Uterus (tissue), 4 donors: ENCODE measurements at places on chromosomes 16 and 17.

DNA sequence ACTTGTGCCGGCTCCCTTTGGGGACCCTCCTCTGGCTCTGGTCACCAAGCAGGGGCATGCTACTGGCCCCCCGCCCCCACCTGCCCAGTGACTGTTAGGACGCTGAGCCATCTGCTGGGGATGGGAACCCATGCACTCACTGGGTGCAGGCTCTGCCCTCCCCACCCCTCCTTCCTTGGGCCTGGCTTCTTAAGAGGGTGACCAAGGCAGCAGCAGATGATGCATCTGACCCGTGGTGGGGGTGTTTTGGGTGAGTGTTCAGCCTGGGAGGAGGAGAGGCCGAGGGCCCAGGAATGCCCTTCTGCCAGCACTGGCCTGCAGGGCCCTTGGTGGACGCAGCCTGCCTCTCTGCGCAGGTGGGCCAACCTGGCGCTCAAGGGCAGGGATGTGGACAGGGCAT is 19.2 kb upstream of the MTSS2 start:
- DNase-seq = no peak

GRCh38 chr16:3029491-3030221 is 5.8 kb downstream of the THOC6 start:
- DNase-seq = no peak

- no peak for DNase-seq
These were observed 83.3 kb upstream of the C16orf82 start for GRCh38 chr16:26983426-26983825.

DNA sequence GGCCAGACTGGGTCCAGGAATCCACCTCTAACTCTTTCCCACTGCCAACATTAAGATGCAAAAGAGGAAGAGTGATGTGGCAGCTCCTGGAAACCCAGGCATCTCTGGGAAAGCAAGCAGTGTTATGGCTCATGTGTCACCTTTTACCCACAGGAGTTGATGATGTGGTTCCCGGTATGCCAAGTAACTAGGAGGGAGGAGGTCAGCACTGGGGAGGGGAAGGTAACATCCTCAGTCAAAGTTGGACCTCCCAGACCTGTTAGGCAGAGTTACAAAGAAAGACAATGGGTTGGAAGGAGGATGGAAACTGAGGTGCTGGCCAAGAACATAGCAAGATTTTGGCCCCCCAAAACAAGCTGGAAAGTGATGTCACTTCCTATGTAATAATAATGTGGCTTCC is 11.4 kb downstream of the KRABD2 start:
- DNase-seq = peak; percentile 33

DNA sequence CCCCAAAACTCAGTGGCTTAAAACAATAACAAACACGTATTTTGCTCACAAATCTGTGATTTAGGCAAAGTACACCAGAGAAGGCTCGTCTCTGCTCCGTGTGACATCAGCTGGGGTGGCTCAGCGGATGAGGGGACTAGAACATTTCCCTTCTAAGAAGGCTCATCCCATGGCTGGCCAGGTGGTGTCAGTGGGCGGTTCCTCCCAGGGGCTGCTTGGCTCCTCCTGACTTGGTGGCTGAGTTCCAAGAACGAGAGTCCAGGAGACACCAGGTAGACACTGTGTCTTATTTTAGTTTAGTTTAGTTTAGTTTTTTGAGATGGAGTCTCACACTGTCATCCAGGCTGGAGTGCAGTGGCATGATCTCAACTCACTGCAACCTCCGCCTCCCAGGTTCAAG is 5.6 kb upstream of the CHMP6 start:
- no peak for DNase-seq

GRCh38 chr17:81179861-81180260 is 13.8 kb upstream of the AATK start:
- DNase-seq = no peak

DNA sequence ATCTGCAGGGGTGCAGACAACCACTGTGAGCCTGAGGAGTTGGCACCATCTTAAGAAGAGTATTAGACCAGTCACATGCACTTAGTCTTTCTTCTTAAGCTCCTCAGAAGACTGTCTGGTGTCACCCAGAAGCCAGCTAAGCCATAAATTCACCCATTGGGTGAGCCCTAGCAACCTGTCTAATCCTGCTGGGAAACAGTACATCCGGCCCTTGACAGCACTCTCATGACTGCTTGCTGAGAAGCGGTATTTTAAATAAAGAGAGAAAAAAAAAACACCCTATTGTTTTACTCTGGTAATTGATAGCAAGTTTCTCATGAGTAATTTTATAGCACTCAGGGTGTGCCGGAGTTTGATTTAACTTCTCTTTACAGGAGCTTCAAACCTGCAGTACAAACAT is 134.7 kb downstream of the SOX9 start:
- DNase-seq = no peak

DNA sequence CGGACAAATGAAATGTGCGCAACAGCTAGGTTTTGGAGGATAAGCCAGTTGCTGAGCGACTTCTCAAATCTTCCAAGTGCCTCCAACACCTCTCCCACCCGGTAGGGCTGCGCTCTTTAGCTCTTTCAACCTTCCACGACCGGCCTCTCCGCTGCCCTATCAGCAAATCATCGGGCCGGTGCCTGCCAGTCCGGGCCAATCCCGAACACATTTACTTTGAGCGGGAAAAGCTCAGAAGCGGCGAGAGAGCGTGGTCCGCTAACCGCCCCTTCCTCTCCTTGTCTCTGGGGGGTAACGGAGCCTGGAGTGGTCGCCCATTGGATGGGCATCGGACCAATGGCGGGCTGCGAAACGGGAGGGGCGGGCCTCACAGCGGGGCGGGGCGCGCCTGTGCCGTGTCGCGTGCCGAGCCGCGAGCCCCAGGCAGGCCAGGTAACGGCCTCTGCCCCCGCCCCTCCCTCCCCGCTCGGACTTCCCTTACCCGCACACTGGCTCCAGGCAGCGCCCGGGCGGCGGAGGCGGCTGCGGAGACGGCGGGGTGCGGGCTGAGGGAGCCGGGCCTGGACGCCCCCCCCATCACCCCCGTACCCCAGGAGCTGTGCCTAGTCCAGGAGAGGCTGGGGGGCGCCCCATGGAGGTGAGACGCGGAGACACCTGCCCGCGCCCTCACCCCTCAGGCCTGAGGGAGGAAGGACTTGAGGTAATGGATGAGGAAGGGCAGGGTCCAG is at the start of gene MEIOC:
Gene MEIOC (plus strand): TSS at position 486 of the 728 bp plus-strand sequence. CDS start 146 bp downstream, at position 632.
- DNase-seq = no peak

- DNase-seq = no peak
These were observed 530.2 kb downstream of the NPIPA7 start for GRCh38 chr16:16909126-16909525.

DNA sequence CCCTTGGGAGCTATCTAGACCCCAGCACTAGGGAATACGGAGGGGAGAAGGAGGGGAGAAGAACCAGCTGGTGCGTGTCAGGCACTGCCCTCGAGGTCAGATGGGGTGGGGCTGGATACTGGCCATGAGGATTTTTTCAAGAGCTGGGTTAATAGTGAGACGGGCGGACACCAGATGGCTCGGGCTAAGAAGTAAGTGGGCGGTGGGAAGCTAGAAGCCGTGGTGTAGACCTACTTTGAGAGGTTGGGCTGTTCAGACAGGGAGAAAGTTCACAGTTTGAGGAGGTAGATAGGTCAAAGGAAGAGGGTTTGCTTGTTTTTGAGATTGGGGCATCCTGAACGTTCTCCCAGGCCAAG is 303.8 kb downstream of the SEC14L1 start:
- peak; percentile 61 for DNase-seq

DNA sequence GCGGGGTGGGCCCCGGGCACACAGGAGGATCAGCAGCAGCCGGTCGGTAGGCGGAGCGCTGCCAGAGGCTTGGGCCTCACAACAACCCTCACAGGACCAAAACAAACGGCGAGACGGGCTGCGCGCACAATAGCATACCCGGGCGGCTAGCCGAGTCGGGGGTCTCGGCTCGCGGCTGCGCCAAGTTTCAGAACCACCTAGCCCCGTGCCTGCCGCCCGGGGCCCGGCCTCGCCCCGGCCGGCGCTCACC is 732 bp downstream of the ULK2 start:
- DNase-seq = peak; percentile 58

DNA sequence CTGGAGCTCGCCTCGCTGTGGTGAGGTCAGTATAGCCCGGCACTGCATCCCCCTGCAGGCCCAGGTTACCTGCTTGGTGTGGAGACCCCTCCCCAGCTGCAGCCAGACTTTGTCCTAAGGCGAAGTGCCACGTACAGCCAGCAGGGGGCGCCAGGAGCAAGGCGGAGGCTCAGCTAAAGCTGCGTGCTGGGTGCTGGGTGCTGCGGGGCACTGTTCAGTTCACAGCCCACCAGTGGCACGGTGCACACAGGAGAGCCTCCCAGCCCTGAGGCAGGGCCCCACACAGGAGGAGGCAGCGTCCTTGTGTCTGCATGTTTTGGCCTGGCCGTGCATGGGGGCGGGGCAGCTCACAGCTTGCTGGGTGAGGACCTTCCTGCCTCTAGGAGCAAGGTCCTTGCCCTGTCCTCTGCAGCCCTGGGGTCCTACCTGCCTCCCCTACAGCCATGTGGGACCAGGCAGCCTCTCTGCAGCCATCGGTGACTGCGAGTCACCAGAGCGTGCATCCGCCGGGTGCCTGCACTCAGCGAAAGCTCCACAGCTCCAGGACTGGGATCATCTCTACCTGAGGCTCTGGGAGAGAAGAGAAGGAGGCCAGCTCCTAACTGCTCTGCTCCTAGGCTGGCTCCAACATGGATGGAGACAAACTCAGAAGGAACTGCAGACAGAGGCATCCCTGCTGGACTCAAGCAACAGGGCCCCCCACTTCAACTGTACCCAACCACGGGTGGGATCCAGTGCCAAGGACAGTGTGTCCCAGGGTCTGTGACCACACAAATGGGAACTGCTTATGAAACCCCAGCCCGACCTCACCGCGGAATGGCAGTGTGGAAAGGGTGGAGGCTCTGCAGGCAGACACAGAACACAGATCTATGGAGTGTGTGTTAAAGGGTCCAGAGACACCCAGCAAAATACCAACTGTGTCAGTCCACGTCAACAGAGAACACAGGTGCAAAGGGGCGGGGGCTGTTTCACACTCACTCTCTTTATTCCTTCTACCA is 19.0 kb downstream of the SLC7A5 start:
- no peak for DNase-seq

DNA sequence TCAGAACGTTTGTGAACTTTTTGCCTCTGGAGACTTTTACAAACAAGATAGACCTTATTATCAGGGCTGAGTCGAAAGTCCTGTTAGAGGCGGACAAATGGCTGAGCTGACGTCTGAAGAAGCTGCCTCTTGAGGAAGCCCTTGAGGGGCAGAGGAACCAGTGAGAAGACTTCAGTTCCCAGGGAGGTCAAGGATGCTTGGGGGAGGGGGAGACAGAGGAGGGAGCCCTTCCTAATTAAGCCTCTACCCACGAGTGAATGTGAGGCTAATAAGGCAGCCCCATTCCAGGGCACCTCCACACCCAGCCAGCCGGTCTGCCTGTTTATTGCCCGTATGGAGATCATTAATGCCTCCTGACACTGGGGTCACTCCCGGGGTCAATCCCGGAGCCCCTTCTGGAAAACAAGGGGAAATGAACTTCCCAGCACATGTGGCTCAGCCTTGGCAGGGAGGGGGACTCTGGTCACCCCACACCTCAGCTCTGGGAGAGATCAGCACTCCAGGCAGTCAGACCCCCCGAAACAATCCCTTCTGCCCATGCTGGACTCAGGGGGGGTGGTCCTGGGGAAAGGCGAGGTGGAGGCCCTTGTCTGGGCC is 9.2 kb upstream of the TBX4 start:
- no peak for DNase-seq

DNA sequence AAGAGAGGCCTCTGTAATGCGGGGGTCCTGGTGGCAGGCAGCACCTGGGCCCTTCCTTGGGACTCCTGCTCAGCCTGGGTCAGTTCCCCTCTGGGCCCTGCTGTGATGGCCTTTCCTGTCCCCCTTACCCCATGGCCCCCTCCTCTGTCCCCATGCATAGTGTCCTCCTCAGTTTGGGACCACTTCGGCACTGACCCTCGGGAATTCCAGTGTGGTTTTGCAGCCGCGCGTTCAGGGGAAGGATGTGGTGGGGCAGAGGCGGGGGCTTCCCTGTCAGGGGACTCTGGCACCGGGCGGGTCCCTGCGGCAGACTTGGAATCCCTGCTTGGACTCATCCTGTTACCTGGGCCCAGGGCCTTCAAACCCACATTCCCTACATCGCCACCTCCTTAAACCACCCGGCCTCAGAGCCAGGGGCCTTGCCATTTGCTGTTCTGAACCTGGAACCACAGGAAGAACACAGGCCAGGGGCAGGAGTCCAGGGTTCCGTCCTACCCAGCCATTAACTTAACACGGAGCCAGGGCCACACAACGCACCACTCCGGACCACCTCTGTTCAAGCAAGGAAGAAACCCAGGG is 31.4 kb upstream of the EIF1 start:
- DNase-seq = no peak

DNA sequence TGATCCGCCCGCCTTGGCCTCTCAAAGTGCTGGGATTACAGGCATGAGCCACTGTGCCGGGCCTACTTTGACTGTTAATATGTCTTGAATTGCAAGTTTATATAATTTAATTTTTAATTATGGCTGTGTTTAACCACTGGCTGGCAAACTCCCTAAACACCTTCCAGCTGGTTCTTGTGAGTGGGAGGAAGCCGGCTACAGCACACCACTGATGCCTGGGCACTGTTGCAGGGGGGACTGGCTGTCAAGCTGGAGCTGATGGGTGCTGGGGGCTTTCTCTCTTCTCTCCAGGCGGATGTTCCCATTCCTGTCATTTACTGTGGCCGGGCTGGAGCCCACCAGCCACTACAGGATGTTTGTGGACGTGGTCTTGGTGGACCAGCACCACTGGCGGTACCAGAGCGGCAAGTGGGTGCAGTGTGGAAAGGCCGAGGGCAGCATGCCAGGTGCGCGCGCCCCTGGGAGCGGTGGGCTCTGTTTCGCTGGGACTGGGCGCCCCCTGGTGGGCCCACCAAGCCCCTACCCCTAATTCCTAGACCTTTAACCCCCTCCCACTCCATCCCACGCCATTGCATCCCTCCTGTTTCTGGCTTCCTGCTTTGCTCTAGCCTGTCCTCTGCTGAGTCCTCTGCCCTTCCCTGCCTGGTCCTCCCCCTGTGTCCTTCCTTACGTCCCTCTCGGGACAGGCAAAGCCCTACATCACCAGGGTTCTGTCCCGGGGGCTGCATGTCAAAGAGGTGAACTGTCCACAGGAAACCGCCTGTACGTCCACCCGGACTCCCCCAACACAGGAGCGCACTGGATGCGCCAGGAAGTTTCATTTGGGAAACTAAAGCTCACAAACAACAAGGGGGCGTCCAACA is 9.5 kb downstream of the TBX21 start:
- DNase-seq = no peak

- DNase-seq = no peak
These were observed 5.5 kb downstream of the IGFBP4 start for GRCh38 chr17:40448639-40449261.

- no peak for DNase-seq
These were observed 37.4 kb upstream of the TMC5 start for GRCh38 chr16:19380328-19380727.

GRCh38 chr17:1007310-1008007 is 10.5 kb downstream of the TIMM22 start:
- no peak for DNase-seq
